ENCODE measurements at places on chromosomes 2 and 18.

DNA sequence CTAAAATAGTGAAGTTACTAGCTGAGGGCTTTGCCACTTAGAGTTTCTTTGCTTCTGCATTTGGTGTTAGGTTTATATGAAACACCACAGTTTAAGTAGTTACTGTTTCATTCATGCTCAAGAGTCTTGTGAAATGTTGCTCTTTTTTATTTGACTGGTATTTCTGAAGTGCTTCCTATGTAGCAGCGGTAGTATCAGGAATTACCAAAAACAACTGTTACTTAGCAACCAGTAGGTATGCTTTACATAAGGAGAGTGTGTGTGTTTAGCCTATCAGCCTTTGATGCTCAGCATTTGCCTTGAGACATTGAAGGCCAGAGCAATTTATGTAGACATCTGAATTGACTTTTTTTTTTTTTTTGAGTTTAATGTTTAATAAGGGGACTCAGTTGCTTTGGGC lies 3.6 kb downstream of the DIS3L2 start:
- DNase-seq, result no peak

DNA sequence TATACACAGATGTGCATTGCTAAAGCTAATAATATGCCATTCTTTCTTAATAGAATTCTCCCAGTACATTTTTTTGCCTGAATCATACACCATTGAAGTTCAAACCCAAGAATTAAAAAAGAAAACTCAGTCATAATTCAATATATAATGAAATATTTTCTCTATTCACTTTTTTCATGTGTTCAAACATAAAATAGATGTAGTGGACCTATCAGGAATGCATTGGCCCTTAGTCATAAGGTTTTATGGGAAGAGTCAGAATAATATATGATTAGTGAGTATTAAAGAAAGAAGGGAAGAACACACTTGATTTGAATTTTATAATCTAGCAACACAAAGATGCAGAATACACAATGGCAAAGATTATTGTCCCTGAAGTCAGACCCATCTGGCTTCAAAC lies 297.0 kb upstream of the COL3A1 start:
- no peak for DNase-seq

DNA sequence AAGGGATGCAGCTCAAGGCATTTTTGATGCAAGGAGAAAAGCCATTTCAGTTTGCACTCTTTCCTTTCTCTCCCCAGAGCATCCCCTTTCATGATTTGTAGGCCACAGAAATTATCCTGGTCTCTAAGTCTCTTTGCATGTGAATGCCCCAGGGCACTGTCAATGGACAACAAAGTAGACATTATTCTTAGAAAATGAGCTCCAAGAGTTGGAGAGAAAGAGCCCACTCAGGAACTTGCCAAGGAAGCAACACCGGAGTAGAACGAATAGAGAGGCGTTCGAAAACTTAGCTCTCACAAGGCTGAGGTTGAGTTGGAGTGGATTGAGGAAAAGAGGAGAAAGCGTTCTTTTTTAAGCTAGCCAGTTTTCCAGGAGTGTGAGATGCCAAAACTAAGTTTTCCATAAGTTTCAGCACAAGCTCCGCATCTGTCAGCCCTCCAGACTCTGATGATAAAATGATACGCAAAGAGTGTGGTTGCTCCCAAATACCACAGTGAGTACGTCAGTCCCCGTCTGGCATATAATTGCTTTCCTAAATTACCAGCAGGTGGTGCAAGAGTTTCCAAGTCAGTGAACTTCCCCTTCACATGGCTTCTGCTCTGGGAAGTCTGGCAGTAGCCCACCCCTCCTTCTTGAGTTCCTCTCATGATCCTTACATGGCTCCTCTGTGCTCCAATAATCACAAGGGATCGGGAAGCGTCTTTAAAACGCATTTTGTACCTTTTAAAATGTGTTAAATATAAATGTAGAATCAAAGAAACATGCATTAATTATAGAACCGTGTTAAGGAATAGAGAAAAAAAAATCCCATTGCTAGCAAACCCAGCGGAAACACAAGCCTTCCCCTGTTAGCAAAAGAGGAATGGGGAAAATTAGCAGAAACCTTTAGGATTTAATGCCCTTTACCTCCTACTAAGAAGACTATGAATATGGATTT lies 1060.6 kb upstream of the FANCL start:
- DNase-seq, result no peak

GRCh38 chr2:175207741-175208438 lies 26.4 kb upstream of the ATP5MC3 start:
- no peak for DNase-seq

DNA sequence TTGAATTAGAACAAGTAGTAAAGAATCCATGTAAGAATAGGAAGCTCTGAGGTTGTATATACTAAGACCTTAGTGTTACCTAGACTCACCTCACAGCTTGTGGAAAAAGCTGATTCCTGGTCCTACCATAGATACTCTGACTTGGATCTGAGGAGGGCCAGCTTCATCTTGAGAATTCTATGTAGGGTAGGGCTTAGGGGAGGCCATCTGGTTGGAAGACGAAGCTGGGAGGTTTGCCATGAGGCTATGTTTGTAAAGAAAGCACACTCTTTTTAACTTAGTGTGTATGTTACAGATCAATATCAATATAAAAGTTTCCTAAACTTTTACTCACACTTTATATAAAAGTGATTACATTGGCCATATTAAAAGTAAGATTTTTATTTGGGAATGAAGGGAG lies 77.1 kb upstream of the GALNT5 start:
- DNase-seq, result no peak

DNA sequence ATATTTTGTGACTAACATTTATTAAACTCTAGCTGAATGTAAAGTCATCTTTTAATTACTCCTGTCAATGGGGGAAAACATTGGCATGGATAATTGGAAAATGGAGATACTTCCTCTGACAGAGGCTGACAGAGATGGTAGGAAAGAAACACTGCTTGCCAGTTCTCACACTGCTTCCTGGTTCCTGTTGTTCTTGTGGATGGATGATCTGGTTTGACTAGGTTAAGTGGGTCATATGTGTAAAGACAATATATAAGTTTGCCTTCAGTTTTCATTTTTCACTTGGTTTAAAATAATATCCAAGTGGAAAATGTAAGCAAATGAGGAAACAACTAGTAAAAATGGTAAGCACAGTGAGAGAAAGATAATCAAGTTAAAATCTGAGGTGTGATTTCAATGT lies 188.8 kb upstream of the CWC22 start:
- no peak for DNase-seq

- DNase-seq, result no peak
These were observed 78.3 kb downstream of the SH3BP4 start for GRCh38 chr2:235030126-235030525.

DNA sequence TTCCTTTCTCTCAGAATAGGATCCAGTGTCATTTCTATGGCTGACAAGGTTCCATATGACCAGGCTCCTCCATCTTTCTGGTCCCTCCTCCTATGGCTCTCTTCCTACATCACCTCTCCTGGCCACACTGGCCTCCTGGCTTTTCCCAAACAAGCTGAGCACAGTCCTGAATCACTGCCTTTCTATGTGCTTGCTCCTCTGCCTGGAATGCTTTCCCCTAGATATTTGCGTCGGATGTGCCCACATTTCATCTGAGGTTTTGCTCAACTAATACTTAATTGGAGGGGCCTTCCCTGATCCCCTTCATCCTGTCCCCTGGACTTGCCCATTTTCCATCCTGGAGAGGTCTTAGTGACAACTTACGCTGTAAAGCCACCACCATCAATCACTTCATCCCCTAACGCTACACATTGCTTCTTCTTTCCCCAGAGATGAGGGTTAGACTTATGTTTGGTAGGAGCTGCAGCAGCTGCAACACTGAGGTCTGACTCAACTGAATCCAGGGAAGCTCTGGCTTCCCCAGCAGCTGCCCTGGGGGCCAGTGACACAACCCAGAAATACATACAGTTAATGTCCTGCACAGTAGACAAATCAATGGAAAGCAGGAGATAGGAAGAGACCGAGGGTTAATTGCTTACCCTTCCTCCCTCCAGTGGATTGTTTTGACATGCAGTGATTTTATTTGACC lies 42.9 kb downstream of the QPCT start:
- DNase-seq, result no peak

- no peak for DNase-seq
These were observed 28.9 kb upstream of the ITGA6 start for GRCh38 chr2:172398440-172398839.

DNA sequence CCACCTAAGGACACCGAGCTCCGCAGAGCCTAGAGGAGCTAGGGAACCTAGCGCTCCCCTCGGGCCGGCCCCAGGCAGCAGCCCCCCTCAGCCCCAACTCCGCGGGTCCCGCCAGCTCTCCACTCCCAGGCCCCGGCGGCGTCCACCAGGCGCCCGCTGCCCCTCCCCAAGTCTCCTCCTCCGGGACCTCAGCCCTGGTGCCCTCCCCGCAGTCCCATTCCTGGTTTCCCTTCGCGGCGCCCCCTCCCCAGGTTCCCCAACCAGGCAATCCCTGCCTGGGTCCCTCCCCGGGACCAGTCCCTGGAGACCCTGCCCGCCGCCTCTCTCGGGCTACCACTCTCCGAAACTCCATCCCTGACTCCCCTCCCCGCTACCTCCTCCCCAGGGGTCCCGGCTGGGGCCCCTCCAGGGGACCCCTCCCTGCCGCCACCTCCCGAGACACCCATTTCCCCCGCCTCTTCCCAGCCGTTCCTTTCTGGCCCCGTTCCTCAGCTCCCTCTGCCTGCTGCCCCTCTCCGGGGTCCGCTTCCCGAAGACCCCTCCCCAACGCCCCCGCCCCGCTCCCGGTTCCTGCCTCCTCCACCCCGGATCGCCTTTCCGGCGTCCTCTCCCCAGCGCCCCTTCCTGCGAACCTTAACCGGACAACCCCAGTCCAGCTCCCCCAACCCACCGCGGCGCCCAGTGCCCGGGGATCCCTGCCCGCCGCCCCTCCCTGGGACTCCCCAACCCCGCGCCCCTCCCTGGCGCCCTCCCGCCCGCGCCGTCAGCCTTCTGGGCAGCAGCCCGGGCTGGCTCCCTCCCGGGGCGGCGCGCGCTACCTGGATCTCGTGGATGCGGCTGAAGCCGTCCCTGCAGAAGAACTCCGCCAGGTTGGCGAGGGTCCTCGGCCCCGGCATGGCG lies 678 bp downstream of the CYP27C1 start:
- no peak for DNase-seq

DNA sequence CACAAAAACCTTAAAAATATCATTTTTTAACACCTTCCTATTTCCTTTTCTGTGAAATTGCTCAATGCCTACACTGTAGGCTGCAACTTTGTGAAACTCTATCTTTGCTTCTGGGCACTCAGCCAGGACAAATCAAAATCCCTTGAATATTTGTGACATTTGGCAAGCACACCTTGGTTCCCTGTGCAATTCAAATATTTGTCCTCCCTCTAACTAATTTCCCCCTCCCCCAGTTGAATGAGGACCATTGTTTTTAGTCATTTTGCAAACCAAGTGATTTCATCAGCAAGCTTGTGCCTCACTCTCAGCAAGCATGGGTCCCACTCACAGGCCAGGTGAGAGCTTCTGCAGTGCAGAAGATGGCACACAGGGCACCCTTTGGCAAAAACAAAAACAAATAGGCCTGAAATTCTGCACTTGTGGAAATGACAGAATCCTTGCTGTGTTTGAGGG lies 541.5 kb downstream of the CNTNAP5 start:
- no peak for DNase-seq

DNA sequence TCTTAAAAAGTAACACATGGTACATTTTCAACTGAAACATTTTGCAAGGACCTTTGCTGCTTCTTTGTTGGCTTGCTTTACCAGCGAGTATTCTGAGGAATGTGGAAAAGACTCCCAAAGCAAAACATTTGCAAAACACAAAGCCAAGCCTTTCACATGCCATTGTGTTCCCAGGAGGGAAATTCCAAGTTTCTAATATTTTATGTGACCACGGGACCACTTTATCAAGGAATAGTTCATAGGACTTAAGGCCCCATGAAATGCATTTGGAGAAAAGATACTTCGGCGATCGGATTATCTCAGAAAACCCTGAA lies 26.2 kb downstream of the CYP27C1 start:
- DNase-seq, result no peak

GRCh38 chr2:115880558-115880957 lies 1438.1 kb downstream of the DPP10 start:
- DNase-seq, result no peak

GRCh38 chr18:23824669-23825068 lies 135.4 kb downstream of the LAMA3 start:
- DNase-seq, result no peak

- DNase-seq, result no peak
These were observed 58.8 kb upstream of the HDAC4 start for GRCh38 chr2:239459606-239460005.

- DNase-seq, result no peak
These were observed 133.2 kb downstream of the ARHGAP15 start for GRCh38 chr2:143262389-143262788.

DNA sequence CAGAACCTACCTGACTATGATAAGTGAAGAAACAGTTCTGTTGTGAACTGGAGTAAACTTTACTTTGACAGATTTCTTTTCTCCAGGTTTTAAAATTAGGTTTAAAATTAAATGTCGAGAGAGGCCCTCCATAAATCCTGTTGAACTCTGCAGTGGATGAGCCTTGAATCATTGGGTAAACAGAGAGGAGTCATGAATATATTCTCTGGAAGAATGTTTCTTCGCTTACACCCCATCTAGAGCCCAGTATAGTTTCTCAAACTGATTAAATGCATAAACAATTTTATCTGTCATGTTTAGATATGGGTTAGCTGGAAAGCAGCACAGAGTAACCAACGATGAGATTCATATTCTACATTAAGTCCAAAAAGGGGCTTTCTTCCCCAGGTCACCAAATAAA lies 84.0 kb downstream of the ZAP70 start:
- DNase-seq, result no peak

DNA sequence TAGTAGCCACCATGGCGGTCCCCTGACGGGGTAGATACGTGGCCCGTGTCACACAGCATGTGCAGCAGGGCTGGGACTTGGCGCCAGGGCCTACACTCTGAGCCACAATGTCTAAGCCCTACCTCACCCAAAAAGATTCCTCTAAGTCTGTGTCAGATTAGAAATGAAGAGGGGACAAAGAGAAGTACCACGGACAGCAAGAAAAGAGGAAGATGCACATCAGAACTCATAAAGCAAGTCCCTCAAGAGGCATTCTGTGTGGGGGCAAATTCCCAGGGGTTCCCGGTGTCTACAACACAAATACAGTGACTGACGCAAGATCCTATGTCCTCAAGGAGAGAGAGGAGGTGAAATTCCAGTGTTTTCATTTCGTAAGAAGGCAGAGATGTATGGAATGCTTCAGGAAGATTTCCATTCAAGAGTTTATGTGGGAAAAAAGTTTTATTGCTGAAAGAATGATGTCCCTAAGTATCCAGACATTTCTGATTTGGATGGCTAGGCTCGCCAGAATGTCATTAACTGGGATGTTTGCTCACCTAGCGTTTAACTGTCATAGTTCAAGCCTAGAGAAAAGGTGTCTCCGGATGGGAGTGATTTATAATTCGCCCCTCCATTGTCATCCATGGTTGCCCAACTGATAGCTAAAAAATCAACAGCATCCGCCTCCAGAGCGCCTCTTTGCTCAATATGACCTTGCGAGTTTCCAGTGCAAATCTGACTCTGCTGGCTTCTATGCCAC lies 75.6 kb upstream of the CHMP1B start:
- no peak for DNase-seq

DNA sequence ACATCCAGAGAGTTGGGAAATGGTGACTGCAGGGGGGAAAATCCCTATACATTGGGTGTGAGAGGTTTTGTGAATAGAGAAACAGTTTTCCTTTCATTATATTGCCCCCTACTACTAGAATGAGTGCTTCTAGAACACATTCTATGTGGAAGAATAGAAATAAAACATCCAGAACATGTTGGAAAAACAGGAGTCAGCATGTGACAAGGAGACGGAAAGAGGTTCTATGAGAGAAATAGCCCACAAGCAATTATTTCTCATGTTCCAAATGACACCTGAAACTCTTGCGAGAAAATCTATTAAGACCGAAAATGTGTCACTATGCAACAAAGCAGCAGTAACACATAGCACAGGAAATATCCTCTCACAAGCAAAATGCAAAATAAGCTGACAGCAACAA lies 202.7 kb upstream of the SPOPL start:
- DNase-seq, result no peak
